Activated CD4-positive, alpha-beta T cell treated with anti-CD3 and anti-CD28 coated beads, Interleukin-2, amount 50 U/mL, for 4 hours (primary cell): ENCODE measurements at places on chromosomes 2 and 18.

GRCh38 chr2:10307561-10308156 is 5.0 kb downstream of the HPCAL1 start:
- no peak for DNase-seq

DNA sequence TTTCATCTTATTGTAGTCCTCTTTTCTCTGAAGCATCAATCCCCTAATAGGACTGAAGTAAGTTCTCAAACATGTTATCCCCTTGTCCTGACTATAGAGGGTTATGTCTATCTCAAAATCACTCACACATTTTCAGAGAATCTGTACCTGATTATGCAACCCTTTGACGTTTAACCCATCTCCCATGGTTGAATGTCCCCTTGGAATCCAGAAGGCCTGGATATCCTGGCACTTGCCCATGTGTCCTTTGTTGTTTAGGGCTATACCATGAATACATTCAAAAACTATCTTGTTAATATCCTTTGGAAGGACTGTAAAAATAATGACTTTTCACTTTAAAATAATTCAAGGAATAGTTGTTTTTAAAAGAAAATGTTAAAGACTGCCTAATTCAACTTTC is 66.3 kb upstream of the PSMD14 start:
- DNase-seq, result no peak

- DNase-seq, result no peak
Observed at GRCh38 chr18:31508781-31509180, 10.8 kb downstream of the DSG2 start.

DNA sequence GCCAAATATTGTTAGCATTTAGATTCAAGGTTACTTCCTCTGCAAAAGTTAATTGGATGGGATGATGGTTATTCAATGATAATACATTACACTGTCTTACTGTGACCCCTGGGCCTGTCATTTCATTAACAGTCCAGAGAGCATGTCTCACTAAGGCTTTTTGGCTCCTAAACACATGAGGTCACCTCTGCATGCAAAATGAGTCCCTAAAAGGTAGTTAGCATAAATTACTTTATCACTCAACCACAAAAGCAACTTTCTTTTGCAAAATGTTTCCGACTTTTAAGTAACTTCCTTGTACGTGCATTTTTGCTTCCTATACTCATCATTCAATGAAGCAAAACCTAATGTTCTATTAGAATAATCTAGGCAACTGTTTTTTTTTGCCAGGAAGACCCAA is 16.8 kb upstream of the AGFG1 start:
- no peak for DNase-seq

DNA sequence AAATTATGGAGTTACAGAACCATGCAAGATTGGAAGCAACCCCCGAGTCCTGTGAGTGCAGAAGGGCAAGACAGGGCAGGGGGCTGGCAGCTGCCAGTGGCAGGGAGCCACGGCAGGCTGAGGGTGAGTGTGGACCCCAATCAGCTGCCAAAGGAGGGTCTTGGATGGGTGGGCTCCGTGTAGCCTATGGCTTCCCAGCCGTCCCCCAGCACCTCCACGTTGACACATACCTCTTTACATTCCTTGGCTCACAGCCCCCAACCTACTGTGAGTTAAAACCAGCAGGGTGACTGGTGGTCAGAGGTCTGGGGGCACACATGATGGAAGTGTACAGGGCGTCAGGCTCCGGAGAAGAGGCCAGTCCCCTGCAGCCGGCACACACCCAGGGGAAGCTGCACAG is 60.9 kb upstream of the SALL3 start:
- no peak for DNase-seq

GRCh38 chr18:21309248-21309647 is 67.2 kb downstream of the GREB1L start:
- no peak for DNase-seq

GRCh38 chr2:180405520-180405919 is 398.4 kb upstream of the CWC22 start:
- no peak for DNase-seq

- DNase-seq, result peak; percentile 33
Observed at GRCh38 chr2:27123302-27124150, at the start of gene ABHD1. TSS of gene ABHD1 (plus strand) at chr2:27123815. CDS start at chr2:27123949, 134 bp downstream.

DNA sequence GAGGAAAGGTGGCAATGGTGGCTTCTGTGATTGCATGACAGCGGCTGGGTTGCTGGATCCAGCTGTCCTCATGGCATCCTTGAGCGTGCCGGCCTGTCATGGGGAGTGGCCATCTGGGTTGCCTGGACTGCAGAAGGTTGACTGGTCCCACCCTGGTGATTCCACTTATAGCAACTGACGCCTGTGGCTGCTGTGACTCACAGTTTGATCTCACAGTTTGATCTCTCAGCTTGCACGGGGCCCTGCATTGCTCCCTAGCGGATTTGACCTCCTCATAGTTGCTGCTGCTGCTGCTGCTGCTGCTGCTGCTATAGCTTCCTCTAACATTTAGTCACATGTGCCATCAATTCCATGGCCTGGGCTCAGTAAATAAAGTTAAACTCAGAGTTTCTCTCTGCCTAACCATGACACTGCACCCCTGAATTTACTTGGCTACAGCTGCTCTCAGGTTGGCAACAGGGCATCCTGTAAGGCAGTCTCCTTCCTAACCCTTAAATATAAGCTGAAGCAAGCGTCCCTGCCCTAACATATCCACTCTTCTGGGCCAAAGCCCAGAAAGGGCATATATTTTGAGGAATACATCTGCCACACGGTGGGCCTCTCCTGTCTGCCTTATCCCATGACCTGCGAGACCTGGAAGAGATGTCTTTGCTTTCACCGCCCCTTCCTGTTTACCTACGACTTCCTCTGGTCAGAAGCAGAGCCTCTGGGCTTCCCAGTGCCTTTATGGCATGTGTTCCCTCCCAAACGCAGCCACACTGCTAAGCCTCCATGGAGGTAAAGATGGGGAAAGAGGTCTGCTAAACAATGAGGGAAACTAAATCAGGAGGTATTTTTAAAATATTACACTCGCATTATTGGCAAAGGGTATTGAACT is 37.8 kb upstream of the CCDC150 start:
- DNase-seq, result no peak

DNA sequence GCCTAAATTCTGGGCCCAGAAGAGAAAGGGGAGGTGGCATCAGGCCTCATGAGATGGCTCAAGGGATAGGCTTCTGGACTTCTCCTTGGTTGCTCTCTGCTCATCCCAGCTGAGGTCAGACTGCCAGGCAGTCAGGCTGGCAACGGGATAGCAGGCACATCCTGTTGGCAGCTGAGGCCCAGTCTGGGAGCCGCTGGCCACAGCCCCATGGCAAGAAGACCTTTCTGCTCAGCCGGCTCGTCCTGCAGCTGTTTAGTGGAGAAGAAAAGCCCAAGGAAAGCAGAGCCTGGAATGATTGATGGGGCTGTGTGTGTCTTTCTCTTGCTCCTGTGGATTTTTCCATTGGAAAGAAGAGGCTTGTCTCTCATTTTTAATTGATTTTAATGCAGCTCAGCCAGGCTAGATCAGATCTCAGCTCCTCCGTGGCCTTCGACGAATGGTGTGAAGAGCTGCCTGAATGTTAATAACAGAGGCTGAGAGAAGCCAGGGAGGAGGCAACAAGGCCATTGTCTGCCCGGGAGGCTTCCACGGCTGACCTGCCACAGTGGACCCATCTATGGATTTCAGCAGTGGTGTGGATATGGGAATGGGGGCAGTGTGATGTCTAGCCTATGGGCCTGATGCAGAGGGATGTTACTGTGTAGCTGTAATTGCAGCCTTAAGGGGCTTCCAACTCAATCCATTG is 99.5 kb downstream of the HS1BP3 start:
- DNase-seq, result no peak

GRCh38 chr2:126890551-126891450 is 7.9 kb upstream of the TEX51 start:
- DNase-seq, result no peak

- no peak for DNase-seq
Observed at GRCh38 chr2:139165601-139166000, 385.4 kb upstream of the NXPH2 start.

GRCh38 chr2:46410273-46411244 is 68.8 kb upstream of the TMEM247 start:
- no peak for DNase-seq

DNA sequence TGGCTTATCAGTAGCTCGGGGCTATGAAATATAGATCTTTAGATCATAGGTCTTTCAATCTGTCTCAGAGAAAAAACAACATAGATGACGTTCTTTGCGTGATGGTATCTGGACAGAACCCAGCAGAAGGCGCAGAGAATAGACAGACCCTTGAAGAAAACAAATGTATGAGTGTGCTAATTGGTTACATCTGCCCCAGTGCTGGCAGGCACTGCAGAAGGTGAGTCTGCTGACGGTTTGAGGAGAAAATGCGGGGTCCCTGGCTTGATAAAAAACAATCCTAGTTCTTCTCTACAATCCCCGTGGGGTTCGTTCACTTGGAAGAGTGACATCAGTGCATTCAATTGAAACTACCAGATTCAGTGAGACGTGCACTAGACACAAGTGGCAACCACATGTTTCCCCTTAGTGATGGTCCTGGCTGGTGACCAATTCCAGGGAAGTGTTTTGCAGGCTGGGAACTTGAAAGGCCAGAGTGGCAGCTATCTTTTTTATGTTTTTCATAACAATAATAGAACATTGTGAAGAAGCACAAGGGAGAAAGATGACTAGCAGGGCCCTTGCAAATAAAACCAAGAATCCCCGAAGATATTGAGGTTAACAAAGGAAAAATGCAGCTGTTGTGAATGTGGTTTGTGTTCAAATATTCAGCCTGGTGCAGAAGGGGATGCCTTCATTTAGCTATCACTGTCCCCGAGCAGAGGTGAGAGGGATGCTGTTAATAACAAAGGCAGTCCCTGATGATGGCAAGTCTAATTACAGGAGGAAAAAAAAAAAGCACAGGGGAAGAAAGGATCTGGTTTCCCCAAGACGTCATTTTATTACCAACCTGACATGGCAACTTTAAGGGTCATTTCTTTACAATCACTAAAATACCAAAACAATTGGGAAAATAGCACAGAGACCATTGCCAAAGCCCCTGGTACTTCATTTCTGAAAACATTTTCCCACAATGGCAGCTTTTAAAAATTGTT is 337.6 kb upstream of the FIGN start:
- no peak for DNase-seq

GRCh38 chr2:146997945-146998344 is 846.9 kb upstream of the ACVR2A start:
- no peak for DNase-seq

DNA sequence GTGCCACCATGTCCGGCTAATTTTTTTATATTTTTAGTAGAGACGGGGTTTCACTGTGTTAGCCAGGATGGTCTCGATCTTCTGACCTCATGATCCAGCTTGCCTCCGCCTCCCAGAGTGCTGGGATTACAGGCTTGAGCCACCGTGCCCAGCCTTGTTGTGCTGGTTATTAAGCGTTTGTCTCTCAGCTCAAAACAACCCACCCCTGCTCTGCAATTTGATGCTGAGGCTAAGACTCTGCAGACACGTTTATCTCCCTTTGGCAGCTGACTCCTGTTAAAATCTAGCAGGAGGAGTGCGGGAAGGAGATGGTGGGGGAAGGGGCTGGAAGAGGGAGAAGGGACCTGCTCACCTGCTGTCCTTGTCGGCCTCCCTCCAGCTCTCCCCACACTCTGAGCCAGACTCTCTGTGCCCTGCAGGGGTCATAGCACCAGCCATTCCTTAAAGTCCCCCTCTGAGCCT is 29.9 kb upstream of the IMPA2 start:
- no peak for DNase-seq
